DMS153 (cell line): ENCODE measurements at places on chromosomes 5 and 9.

GRCh38 chr5:168270476-168270875 lies 21.0 kb upstream of the WWC1 start:
- DNase-seq = no peak

DNA sequence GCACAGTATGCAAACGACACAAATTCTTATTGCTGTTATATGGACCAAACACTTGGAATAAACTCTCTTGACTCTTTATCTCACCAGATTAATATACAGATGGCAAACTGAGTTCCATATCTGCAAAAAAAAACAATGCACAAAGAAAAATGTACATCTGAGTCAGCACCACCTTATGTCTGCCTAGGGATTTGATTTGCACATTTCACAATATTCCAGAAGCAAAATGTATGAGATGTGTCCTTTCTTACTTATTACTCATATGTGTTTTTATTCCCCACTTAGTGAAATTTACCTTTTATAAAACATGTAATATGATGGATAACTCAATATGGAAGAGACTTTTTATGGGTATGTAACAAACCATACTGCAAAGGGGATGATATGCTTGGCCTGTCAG lies 236.9 kb downstream of the GLIS3 start:
- no peak for DNase-seq

- DNase-seq = peak; percentile 7
Measured at GRCh38 chr5:36878392-36879082, 2.0 kb downstream of the NIPBL start.

DNA sequence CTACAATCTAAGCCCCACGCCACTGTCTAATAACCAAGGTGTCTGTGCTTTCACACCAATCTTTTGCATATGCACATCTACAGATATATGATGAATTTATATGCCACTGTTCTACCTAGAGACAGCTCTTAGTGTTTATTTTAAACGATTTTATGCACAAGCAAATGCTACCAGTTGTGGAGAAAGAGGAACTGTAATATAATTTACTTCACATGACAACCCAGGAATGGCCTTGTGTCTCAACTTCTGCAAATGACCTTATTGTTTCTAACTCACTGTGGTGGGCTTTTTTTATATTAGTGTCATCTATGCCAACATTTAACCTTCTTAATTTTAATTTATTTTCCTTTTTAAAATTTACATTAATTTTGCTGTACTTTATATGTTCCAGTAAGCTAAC lies 531.1 kb upstream of the TLE4 start:
- no peak for DNase-seq

DNA sequence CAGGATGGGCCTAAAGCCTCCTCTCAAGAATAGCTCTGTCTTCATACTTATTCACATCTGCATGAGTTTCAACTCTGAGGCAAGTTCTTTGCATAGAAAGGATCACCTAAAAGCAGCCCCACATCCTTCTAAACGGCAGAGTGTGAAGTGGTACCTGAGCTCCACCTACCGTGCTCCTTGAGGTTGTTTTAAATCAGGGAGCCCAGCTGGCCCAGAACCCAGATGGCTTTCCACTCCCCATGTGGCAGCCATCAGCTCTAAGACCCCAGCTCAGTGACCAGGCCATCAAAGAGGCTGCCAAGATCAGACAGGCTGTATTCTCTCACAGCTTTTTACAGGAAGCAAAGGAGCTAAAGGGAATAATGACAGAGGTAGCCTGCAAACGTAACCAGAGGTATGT lies 299.3 kb downstream of the RASEF start:
- no peak for DNase-seq

GRCh38 chr5:92070786-92071185 lies 687.7 kb upstream of the ARRDC3 start:
- DNase-seq = no peak

- DNase-seq = no peak
Measured at GRCh38 chr5:7705261-7705660, 145.7 kb downstream of the CFAP90 start.

DNA sequence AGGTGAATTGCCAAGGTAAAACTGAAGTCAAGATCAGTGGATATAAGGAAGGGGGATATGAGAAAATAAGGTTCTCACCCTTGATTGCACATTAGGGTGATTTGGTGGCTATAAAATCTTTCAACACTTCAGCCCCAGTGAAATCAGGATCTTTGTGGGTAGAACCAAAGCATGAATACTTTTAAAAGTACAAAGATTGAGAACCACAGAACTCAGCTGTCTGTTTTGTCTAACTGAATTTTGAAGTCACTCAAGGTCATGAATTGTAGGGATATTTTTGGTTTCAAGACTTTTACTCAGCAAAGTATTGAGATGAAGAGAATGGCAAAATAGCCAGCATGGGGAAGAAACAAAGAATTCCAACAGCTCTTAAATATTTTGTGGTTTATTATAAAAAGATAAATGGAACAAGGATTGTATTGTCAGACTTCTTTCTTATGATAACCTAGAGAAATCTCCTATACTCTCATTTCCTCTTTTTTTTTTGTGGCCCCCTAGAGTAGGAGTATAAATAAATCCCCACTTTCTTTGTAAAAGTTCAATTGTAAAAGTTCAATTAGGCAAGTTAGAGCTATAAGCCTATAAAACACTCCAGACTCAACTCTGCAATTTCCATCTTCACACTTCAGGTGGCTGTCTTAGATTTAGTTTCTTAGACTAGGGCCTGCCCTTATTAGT lies 272.9 kb downstream of the PDE4D start:
- no peak for DNase-seq

GRCh38 chr9:126459546-126459945 lies 132.9 kb downstream of the MVB12B start:
- no peak for DNase-seq

DNA sequence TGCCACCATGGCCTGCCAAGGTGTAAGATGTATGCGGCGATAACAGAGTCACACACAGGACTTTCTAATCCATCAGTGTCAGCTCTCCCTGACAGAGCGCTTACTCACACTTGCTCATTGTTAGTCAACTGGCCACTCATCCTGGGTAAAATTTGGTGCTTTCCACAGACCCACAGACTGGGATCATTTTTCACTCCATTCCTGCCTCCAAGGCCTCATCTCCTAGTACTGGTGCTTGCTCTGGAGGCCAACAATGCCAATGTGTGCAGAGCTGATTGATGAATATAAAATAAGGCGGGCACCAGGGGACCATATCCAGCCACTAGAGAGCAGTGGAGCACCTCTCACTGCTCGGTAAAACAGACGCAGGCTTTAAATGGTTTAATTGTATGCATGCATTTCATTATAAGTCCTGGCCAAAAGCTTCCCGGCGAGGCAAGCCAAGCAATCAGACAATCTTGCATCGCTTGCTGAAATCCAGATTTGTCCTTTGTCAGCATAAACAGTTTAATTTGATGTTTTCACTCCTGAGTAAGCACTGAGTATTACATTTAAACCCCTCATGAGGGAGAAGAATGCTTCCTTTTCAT lies 22.3 kb downstream of the PSMB7 start:
- peak; percentile 29 for DNase-seq

- DNase-seq = peak; percentile 87
Measured at GRCh38 chr9:99690573-99690972, 131.1 kb upstream of the NR4A3 start.

DNA sequence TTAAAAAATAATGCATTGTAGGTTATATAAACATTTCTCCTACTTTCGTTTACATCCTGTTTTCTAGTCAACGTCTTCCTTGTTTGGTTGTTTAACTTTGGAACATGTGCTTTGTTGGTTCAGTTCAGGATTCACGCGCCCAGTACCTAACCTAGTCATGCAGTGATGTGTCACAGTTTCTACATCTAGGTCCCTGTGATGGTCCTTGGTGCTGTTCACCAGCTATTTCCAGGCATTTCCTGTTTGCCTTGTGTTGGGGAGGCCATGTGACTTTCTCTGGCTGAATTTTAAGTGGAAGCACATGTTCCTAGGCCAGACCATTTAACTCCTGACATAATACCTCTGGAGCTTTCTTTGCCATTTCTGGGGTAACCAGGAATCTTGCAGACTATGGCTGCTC lies 292.3 kb downstream of the SMARCA2 start:
- no peak for DNase-seq

- no peak for DNase-seq
Measured at GRCh38 chr9:90702441-90702955, 59.9 kb upstream of the DIRAS2 start.

DNA sequence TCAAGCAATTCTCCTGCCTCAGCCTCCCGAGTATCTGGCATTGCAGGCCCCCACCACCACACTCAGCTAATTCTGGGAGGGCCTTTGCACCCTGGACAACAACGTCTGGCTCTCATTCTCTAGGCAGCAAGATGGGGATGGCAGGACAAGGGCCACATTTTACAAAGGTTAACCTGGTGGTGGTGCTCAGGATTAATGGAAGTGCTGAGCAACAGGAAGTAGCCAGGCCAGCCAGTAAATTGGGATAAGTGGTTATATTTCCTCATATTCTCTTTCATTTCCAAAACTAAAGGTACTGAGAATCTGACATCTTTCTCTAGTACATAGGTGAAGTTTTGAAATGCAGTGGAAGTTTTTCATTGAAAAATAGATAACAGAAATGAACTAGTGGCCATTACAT lies 24.7 kb upstream of the ASPN start:
- no peak for DNase-seq

- DNase-seq = no peak
Measured at GRCh38 chr5:145980259-145980658, 43.9 kb downstream of the SH3RF2 start.

DNA sequence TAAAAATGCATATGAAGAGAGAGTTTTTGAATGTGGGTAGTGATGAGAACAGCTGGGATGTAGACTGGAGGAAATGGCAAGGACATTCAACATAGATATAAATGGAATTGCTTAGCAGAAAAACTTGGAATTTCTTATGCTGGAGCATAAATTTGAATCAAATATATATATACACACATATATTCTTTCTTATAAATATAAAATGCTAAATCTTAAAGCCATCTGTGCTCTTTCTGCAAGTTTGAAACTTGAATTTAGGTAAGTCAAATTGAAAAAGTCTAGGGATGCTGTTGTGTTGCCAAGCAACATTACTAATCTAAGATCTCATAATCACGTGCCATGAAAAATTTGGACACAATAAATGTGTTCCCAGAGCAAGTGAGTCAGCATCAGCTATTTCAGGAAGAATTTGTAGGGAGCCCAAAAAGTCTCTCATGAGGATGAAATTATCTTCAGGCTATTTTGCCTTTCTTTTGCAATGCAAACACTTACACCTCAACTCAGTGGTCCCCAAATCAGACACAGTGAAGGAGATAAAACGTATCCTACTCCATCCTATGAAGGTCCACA lies 58.4 kb upstream of the ALDH1A1 start:
- no peak for DNase-seq

GRCh38 chr9:112242147-112242804 lies 67.2 kb upstream of the SUSD1 start:
- no peak for DNase-seq

DNA sequence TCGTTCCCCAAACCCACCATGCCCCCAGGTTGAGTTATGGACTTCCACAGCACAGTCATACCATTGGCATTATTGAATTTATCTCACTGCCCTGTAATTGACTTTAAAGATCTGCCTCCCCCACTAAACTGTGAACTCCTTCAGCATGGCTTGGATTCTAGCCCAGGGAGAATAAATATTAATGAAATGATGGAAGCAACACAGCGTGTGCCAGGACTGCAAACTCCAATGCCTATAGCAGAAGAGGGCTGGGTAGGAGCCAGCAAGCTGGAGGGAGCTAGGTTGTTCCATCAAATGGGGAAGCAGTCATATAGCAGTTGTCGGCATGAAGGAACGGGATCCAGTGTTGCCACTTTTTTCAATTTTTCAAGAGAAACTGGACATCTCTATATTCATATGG lies 69.0 kb upstream of the MSX2 start:
- no peak for DNase-seq

GRCh38 chr5:157930710-157931109 lies 71.8 kb upstream of the CLINT1 start:
- DNase-seq = no peak

GRCh38 chr5:73214996-73215395 lies 42.0 kb downstream of the TMEM174 start:
- peak; percentile 52 for DNase-seq

GRCh38 chr9:98087420-98088354 lies 31.2 kb downstream of the NANS start:
- peak; percentile 32 for DNase-seq

DNA sequence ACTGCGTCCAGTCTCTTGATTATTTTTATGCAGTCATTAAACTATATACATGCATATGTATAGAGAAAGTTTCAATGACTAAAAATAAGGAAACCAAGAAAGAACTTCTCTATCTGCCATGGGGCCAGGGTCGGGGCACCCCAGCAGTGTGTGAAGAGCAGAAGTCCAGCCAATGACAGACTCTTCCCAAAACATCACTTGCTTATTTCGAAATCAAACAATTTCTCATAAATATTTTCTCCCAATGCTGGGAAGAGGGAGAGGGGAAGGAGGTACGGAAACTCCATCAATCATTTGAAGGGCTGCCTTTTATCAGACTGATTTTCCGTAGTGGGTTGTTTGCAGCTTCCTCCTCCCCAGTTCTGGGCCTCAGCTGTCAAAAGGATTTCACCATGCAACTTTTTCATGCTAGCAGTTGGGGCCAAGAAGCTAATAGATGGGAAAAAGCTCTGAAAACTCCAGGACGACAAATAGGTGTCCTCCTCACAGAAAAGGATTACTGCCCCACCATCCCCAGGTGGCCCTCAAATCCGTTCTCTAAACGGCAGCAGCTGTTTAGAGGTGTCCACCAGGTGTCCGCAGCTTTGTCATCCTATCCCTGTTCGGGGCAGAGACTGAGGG lies 617 bp upstream of the FPGS start:
- no peak for DNase-seq

DNA sequence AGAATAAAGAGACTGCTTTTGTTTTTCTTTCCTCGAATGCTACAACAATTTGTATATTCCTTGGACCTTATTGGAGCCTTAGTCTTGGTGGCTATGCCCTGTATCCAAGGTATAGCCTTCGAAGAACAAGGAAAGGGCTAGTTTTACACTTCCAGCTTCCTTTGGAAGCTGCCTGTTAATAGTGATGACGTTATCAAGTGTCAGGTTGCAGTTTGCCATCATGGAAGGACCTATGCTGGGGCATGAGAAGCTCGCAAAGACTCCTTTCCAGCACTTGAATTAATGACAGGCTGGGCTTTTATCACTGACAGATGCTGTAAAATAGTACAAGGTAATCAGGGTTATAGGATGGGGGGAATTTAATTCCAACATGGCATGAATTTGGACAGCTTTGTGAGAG lies 157.9 kb downstream of the KDM4C start:
- no peak for DNase-seq

DNA sequence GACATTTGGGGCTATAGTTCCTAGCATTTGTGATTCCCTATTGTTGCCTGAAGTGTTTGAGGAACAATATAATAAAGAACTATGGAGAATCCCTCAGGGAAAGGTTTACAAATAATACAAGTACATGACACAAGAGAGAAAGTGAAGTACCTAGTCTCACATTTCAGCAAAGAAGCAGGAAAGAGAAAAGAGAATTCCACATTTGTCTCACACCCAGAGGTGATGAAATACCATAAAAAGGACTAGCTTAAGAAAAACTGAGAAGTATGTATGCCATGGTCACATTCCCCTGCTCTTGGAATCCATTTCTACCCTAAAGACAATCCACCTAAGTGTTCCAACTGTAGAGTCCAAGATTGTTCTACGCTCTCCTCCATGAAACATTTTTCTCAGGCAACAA lies 79.0 kb upstream of the TARS1 start:
- no peak for DNase-seq
